Cardiac muscle cell (in vitro differentiated cells and primary cell): ENCODE measurements at places on chromosomes 4 and X. TPM values are rescaled to one million over a fixed set of nuclear protein-coding genes. Genes with fewer than 3 reads are reported as not detected.
A peak's percentile ranks its signal among the peaks of the same experiment; 100 is the strongest.

The EGFL6 gene
- total RNA-seq: 0.07 TPM in 1 of 2 replicates, not detected in the other

The MAOA gene
- 4.3 and 10.3 TPM in 2 replicates for total RNA-seq

The ALB gene
- total RNA-seq: 1.5 and 2.3 TPM in 2 replicates

The UGT2B10 gene
- not detected in 2 replicates for total RNA-seq

The SPATA4 gene
- 0.07 and 0.63 TPM in 2 replicates for total RNA-seq

GRCh38 chr4:46388857-46389256 is 1.1 kb downstream of the GABRA2 start:
- DNase-seq: no peak

GRCh38 chrX:47483306-47484268 is 565 bp upstream of the ZNF41 start:
- DNase-seq: peak; percentile 43

DNA sequence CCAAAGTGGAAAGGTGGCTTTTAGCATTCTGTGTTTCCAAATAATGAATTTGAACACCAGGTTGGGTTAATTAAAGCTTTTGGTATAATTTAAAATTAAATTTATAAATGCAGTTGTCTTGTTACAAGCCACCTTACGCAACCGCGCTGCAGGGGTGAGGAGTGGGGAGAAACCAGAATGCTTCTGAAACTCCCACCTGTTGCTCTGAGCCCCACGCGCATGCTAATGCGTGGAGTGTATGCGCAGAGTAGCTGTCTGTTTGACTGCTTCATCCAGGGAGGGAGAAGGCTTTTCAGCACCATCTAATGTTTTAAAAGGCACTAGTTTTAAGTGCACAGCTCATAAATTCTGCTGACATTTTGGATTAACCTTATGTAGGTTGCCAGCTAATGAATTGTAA is 12.5 kb downstream of the OGT start:
- no peak for DNase-seq

DNA sequence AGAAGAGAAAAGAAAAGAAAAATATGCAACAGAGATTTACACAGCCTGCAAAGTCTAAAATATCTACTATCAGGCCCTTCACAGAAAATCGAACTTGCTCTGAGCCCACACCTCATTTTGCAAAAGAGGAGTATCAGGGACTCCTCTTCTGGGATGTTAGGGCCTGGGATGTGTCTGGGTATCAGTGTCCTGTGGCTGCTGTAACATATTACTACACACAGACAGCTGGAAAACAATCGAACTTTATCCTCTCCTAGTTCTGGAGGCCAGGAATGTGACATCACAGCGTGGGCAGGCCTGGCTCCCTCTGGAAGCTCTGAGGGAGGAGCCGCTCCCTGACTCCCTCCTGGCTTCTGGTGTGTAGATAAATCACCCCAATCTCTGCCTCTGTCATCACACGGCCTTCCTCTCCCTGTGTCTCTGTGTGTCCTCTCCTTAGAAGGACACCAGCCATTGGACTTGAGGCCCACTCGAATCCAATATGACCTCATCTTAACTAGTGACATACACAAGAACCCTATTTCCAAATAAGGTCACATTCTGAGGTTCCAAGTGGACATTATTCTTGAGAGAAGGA is 52.9 kb downstream of the PPP2R2C start:
- DNase-seq: peak; percentile 13

GRCh38 chr4:16819652-16820051 is 78.8 kb downstream of the LDB2 start:
- no peak for DNase-seq
